Hematopoietic multipotent progenitor cell treated with erythropoietin and hydrocortisone succinate and interleukin-3 and kit ligand, for 17 days (in vitro differentiated cells): ENCODE measurements at places on chromosomes 5 and 9.

GRCh38 chr9:76818271-76818670, 54.0 kb downstream of the PCA3 start:
- DNase-seq = no peak

DNA sequence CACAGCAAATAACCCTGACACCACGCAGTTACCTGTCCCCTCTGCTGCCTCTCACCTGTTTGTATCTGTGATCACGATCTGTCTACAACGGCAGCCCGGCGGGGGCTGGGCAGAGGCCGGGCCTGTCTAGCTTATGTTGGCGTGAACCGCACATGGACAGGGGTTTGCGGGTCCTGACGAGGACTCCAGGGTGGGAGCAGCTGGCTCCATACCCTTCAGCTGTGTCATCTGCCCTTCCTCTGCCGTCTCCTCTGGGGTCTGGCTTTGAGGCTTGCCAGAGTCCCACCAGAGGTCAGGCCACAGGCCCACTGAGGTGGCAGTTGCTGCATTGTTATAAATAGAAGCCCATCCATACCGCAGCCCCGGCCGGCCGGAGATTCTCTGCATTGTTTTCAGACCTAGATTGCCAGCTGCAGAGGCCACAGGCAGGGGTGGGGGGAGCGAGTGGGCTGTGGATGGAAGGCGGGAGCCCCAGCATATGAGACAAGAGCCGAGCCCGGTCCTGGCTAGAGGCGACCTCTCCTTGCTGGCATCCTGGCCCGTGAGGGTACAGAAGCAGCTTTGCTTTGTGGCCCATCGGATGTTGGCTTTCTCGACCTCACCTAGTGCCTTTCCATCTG, 37.8 kb downstream of the FAM78A start:
- no peak for DNase-seq

DNA sequence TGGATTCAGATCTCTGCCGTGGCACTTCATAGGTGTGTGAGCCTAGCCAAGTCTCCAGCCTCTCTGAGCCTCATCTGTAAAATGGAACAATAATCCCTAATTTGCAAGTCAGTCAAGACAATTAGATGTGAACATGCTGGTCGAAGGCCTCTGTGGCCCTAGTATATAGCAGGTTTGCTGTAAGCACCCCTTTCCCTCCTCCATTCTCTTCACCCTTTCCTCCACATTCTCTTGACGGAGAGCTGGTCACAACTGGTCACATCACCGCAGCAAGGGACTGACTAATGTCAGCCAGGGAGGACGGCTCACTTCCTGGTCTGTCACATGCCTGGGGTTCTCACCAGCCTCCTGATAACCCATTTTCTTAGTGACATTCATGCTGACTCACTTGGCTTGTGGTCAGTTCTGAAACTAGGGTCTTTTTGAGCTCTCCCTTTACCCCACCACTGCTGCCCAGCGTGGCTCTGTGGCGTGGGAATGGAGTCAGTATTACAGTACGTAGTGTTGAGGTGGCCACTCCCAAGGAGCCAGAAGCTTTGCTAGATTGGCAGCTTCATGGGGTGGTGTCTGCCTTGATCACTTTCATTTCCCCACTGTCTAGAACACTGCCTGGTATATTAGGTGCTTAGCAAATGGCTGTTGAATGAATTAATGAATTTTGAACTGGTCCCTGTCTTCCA, 47.8 kb downstream of the ERGIC1 start:
- peak; percentile 29 for DNase-seq

- DNase-seq = peak; percentile 47
Measured at GRCh38 chr5:132500244-132500930, 9.8 kb upstream of the IRF1 start.

GRCh38 chr9:132486706-132487350, 76.8 kb downstream of the CFAP77 start:
- DNase-seq = no peak

DNA sequence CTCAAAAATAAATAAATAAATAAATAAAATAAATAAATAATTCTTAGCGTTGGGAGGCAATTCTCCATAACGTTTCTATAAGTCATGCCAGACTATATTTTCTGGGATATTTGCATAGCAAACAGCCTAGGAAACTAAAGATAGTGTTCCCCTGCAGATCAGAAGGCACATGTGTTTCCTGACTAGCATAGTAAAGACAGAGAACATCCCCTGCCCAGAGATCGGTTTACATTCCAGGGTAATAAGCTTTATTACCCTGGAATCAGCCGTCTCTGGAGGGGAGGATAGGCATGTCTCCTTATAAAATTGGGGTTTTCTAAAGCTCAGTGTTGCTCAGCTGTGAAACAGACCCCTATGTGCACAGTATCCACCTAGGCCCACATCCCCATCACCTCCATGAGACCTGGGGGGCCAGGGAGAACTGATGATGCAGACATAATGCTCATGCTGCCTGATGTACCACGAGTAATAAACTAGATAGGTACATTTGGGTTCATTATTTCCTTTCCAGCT, 36.9 kb upstream of the IFNK start:
- DNase-seq = no peak

DNA sequence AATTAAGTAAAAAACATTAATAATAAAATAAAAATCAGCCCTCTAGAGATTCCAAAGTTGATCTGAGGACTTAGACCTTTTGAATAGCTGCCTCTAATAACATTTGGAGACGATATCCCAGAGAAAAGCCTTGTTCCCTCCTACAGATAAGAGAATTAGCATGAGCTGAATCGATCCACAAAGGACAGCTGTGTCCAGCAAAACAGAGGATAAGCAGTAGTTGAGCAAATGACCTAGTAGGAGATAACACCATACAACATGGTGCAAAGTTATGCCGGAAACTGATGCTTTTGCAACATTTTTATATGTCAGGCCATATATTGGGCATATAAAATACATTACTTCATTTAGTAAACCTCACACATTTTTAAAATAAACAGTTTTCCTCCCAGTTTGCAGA, 212.2 kb upstream of the PRR16 start:
- no peak for DNase-seq

- DNase-seq = no peak
Measured at GRCh38 chr9:36222449-36222848, 31.7 kb downstream of the CLTA start.

DNA sequence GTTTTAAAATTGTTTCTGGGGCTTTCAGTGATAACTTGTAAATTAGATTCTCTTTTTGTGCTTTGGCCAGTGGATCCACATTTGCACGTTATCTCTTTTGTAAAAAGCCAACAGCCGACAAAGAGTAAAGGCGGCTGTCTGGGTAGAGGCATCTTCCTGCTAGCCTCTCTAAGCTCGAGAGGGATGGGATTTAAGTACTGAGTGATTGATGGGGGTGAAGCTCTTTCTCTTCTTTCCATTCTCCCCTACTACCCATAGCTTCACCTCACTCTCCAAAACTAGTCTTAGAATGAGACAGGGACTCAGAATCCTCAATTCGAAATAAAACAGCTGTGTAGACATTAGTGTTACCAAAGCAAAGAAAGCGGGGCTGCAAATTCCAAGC, 3.4 kb downstream of the PBX3 start:
- no peak for DNase-seq

DNA sequence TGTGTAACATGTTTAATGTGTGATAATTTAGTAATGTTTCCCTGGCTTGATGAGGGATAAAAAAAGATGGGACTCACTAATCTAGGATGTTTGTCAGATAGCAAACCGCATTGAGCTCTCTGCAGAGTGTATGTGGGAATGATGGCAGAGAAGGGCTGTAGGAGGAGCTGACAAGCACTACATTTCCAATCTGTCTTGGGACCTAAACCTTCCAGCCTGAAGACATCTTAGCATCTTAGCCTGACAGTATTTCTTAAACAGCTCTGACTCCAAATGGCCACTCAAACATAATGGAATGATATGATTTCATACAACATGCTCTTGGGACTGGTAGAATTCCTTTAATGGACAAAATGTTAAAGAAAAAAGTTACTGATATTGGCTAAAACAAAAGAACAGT, 116.7 kb downstream of the PPP2R2B start:
- DNase-seq = no peak

- no peak for DNase-seq
Measured at GRCh38 chr5:33235824-33236223, 204.9 kb upstream of the TARS1 start.

DNA sequence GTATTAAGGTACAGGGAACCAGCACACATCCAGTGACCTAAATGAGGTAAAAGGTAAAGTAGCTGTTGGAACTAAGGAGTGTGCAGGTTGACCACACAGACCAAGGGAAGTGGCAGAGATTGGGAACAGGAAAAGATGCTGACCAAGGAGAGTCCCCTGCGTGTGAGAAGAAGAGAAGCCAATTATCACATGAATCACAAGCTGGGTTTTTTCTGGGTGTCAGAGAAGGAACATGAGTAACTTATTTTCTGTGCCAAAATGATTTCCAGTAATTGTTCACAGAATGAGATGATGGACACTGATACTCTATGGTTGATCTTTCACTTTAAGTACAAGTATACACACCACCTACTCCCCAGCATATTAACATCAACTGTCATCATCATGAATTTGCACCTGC, 130.7 kb upstream of the ACO1 start:
- no peak for DNase-seq

- DNase-seq = no peak
Measured at GRCh38 chr9:93043122-93043521, 15.4 kb upstream of the SUSD3 start.
